ENCODE measurements at places on chromosomes 11 and 22.

GRCh38 chr11:105100981-105101630 lies 38.5 kb downstream of the CARD18 start:
- no peak for DNase-seq

DNA sequence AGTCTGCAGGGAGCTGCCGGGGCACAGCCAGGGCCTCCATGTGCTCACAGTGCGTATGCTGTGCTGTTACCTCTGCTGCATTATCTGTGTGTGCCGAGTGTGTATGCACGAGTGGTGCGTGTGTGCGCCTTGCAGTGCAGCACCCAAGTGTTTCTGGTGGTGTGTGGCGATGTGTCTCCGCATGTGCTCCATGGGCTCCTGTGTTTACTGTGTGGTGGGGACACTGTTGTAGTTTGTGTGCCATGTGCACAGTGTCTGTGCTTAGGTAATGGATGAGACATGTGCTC lies 31.4 kb downstream of the KCNC1 start:
- no peak for DNase-seq

DNA sequence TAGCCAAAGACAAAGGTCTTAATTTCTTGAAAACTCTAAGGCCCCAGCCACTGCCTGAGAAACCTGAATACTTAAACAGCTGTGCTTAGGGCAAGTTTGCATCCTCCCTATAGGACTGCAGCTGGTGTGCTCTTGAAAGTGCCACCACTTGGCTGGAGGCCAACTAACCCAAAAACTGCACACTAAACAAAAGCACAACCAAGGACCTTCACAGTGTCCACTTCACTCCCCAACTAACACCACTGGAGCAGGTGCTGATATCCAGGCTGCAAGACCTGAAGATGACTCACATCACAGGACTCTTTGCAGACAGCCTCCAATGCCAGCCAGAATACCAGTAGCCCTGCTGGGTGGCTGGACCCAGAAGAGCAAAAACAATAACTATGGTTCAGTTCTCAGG lies 357.7 kb upstream of the ARHGAP42 start:
- no peak for DNase-seq

GRCh38 chr11:63639199-63639832 lies 25.1 kb upstream of the PLAAT3 start:
- DNase-seq, result peak; percentile 7

DNA sequence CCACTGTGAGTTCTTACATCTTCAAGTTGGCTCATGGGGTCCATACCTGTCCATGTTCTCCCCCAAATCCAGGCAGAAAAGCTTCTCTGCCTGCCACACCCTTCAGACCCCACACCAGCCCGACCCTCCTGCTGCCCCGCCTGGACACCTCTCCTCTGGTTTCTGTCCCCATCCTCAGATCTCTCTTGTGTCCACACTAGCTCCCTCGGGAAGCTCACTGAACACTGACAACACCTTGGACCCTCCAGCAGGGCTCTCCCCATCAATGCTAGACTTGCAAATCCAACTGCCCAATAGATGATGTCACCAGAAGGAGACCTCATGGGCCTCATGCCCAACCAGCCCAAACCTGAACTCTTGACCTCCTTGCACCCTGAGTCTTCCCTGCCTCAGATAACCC lies 2.9 kb downstream of the SCARF2 start:
- no peak for DNase-seq
